Activated naive CD8-positive, alpha-beta T cell treated with anti-CD3 and anti-CD28 coated beads, Interleukin-2, amount 10 ng/mL, durations not matched to agents 7 days and 5 days (primary cell): ENCODE measurements at places on chromosomes 13 and 19.

- no peak for DNase-seq
These were observed 91.6 kb downstream of the MBNL2 start for GRCh38 chr13:97313551-97314260.

- DNase-seq, result no peak
These were observed 419.5 kb upstream of the ARGLU1 start for GRCh38 chr13:106987427-106987785.

- DNase-seq, result no peak
These were observed 7.9 kb upstream of the SHC2 start for GRCh38 chr19:468587-469256.

DNA sequence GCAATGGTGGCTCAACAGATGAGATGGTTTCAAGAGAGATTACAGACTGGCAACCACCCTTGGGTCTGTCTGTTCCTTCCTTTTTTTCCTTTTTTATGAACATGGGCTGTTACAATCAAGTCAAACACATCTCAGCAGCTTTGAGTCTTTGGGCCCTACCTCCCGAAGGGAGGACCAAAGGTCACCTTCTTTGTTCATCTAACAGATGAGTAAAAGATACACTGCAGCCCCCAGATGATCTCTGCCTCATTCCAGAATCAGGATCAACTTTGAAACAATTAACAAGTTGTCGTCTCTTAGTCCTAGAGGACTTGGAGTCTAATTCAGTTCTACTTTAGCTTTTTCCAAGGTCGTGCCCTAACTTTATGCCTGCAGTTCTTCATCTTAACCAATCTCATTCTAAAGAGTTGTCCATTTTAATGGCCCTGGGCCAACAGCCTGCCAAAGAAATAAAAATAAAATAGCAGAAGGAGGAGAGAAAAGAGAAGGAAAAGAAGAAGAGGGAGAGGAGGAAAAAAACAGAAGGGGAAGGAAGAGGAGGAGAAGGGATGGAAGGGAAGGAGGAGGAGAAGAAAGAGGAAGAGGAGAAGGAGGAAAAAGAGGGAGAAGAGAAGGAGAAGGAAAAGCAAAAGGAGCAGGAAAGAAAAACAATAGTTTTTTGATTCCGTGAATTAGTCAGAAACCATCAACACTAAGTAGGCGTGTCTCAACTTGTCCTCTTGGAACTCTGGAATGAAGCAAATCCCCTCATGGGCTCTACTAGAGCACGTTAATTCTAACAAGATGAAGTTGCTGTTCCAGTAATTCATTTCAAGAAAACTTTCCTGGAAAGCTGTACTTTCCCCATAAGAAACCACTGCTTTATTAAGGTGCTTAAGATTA, 281.2 kb downstream of the FOXO1 start:
- no peak for DNase-seq

- DNase-seq, result no peak
These were observed 11.6 kb downstream of the NFILZ start for GRCh38 chr19:8641908-8642547.

GRCh38 chr19:11606484-11606883, 9.2 kb downstream of the ZNF627 start:
- DNase-seq, result no peak

GRCh38 chr13:20118268-20119140, 42.3 kb downstream of the GJA3 start:
- no peak for DNase-seq
